ENCODE measurements at places on chromosomes 5 and 9. TPM values are rescaled to one million over a fixed set of nuclear protein-coding genes. Genes with fewer than 3 reads are reported as not detected.

GRCh38 chr5:14728459-14728938, 64.0 kb downstream of the OTULIN start:
- no peak for DNase-seq

DNA sequence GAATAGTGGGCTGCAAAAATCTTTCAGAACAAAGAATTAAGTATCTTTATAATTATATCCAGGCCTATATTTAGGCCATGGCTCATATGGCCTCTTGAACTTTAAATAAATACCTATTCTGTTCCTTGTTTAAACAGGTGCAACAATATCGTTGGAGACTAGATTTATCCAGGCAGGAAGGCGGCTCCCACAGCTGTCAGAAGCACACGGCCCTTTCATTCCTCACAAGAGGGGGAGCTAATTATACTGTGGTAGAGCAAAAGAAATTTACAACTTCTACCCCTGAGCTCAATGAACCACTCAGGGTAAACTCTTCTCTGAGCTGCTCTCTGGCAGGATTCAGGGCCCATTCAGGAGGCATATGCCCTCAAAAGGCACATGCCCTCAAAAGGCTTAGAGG, 31.3 kb downstream of the TMEM174 start:
- no peak for DNase-seq

GRCh38 chr5:172760959-172761358, 10.0 kb downstream of the DUSP1 start:
- DNase-seq = no peak

The NUTM2F gene
- polyA plus RNA-seq = not detected

DNA sequence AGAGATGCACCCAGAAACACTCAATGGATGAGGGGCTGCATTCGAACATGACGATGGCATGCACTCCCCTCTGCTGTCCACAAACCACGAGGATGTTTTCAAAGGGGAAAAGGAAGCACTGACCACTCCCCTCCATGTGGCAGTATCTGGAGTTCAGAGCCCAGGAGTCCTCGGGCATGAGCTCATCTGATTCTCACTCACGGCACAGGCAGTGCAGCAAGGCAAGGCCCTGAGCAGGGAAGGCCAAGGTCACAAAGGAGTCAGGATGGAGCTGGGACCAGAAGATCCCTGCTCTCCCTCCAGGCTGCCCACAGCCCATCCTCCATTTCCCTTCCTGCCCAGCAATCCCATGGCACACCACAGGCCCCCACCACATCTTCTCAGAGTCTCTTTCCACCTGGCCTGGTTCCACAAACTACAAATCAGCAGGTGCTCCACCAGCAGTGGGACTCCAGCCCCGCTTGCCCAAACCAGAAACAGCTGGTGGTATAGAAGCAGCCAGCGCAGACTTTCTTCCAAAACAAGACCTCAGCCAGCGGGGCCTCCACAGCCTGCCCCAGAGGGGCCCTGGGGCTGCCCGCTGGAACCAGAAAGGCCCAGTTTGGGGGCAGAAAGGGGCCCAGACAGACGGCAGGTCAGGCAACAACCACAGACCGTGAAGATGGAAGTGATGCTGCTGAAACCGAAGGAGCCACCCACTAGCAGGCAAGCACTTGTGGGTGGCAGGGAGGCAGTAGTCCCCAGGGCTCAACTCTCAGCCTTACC, 12.2 kb downstream of the TNIP1 start:
- DNase-seq = no peak

GRCh38 chr5:60520451-60521227, 179.3 kb downstream of the DEPDC1B start:
- DNase-seq = no peak

The SCGB3A2 gene
- polyA plus RNA-seq = not detected

The OSMR gene
- 8.4 TPM for polyA plus RNA-seq

- DNase-seq = no peak
These were observed 82.4 kb downstream of the RAPGEF1 start for GRCh38 chr9:131657456-131657855.

The MLANA gene
- polyA plus RNA-seq = 0.32 TPM

The SH3PXD2B gene
- polyA plus RNA-seq = 33.6 TPM

The ZBTB26 gene
- polyA plus RNA-seq = 23.2 TPM

DNA sequence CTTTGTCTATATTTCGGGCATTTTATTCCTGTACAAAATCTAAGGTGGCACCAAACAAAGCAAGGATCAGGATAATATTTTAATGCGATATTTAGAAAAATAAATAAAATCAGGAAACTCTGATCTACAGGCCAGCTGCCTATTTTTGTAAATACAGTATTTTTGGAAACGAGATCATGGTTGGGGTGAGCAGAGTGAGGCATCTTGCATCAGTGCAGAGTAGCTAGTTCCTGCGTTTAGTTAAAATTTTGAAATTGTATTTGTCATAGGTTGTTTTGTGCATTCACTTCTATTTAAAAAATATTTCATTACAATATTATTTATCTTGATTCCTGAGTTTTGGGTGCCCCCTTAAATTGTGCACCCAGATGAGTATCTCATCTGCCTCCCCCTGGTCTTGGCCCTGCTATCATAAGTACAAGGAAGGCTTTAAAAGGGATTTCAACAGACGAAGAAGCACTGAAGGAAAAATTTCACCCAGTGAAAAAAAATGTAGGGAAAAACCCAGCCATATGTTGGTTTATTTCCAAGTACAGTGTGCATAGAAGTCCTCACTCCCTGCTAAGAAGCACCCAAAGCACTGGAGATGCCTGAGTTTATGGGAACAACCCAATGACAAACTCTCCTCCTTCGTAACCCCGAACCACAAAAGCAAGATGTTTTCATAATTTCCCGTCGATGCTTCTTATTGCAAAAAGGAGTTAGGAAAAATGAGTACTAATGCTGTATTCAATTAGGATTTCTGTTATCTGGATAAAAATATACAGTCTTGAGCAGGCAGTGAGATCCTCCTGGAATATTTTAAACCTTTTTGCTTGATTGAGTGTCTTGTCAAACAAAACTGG, 304.7 kb upstream of the CLINT1 start:
- no peak for DNase-seq

DNA sequence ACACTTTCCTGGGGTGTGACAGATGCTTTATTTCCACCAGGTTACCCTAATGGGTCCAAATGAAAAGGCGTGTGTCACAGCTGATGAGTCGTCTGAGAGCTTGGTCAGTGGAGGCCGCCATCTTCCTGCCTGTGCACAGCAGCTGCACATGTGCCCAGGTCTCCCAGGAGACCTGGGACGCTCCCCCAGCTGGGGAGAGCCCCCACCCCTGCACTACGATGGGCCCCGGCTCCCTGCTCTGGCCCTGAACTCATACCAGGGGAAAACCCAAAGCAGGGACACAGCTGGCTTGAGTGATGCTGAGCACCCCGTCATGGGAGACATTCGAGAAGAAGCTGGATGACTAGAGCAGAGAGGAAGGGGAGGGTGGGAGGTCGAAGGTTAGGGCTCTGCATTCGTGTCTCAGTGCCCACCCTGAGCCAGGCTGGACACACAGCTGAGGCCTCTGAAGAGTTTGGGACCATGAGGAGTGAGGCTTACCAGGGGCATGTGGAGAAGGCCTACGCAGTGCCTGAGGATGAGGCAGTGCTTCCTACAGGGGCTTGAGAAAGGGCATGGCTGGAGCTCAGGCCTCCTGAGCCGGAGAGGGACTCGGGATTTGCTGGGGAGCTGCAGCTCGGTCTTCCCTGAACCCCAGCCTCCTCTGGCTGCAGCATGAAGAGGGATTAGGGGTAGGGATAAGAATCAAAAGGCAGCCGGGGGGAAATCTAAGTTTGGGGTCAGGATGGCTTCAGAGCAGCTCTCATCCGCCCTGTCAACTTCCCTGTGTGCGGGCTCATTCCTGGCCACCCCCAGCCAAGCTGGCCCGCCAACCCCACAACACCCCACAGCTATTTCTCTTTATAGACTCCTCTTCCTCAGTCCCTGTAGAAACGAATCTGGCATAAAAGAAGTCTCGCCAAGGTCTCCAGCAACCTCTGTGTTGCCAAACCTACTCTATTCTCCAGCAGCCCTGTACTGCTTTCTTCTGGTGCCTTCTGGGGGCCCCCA, 42.2 kb upstream of the RNU6ATAC start:
- DNase-seq = no peak

DNA sequence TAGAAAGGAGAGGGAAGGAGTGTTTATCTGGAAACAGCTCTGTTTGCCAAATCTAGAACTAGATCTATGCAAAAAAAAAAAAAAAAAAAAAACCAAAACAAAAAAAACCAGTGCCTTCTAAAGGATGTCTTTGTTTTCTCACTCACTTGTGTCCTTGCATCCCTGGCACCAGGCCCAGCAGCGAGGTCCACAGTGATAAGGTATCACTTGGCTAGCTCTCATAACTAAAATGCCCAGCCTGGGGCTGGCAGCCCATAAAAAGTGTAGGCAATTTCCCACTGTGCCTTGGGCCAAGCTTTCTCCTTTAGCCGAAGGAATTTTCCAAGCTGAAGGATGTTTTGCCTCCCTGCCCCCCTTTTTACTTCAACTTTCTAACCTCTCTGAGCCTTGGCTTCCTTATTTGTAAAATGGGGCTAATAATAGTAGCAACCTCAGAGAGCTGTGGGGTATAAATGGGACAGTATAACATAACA, 20.8 kb downstream of the RGS3 start:
- no peak for DNase-seq

The BTNL9 gene
- polyA plus RNA-seq = 8.0 TPM

The LHFPL2 gene
- 49.0 TPM for polyA plus RNA-seq

DNA sequence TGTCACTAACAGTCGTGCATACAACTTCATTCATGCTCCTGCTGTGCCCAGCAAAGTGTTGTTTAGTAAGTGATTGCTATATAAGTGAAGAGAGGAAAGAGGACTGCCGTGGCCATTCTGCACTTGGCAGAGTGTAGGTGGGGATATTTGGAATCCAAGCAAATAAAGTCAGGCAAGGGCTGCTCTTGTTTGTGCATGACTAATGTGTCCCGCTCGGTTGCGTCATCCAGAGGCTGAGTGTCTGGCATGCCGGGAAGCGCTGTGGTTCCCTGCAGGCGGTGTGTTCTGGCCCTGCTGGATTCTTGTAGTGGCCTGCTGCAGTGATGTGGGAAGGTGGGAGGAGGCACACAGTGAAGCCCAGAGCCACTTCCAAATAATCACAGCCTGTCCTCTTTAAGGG, 136.9 kb upstream of the ANKH start:
- no peak for DNase-seq

- DNase-seq = no peak
These were observed 49.1 kb upstream of the SLIT3 start for GRCh38 chr5:169350016-169350415.

DNA sequence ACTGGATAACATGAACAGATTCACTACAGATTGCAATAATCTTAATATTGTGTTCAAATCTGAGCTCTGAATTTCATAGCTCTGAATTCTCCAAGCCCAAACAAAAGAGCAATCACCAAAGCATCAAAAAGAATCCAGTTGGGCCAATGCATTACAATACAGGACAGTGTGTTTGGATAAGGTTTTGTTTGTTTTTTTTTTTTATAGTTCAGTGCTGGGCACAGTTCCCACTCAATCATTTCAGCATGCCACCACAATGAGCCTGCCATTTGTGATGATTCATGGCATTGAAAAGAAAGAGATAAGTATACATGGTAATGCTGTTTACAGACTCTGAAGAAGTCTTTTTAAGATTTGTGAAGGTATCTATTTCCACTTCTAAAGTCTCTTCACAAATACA, 1.7 kb upstream of the HTR1A start:
- no peak for DNase-seq

DNA sequence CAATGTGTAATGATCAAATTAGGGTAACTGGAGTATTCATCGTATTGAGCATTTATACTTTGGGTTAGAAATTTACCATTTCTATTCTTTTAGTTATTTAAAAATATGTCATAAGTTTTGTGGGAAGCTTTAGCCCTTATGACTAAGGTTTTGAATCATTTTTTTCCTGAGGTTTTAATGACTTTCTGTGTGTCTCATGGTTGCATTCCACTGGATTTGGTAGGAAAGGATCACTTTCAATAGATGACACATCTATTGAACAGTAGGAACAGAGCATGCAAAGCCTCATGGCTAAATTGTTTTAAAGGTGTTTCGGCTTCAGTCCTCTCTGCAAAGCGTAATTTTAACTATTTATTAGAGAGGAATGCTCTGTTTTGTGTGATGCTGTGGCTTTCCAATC, 512.4 kb upstream of the CHD1 start:
- no peak for DNase-seq

GRCh38 chr5:6159832-6160430, 218.4 kb downstream of the MED10 start:
- DNase-seq = no peak

The SIT1 gene
- polyA plus RNA-seq = 0.36 TPM

GRCh38 chr5:78778538-78778937, 130.0 kb upstream of the LHFPL2 start:
- DNase-seq = no peak

The CCDC180 gene
- 11.2 TPM for polyA plus RNA-seq

GRCh38 chr9:121738968-121739367, 87.5 kb downstream of the DAB2IP start:
- no peak for DNase-seq

The LTC4S gene
- 2.0 TPM for polyA plus RNA-seq

DNA sequence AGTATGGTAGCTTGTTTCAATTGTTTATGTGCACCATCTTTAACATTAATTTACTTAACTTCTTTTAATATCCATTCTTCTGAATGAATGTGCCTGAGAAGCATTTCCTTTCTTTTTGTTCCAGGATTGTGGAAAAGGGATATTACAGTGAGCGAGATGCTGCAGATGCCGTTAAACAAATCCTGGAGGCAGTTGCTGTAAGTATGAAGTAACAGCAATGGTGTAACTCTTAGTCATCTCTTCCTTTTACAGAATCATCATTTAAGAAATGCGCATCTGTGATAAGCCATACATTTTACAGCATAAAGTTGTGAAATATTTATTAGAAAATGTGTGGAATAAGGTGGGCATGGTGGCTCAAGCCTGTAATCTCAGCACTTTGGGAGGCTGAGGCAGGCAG, 117.7 kb downstream of the STARD4 start:
- DNase-seq = no peak

The GNE gene
- polyA plus RNA-seq = 18.5 TPM

GRCh38 chr5:59321642-59322041, 571.9 kb downstream of the PDE4D start:
- no peak for DNase-seq

The DRD1 gene
- not detected for polyA plus RNA-seq

The IL33 gene
- 8.9 TPM for polyA plus RNA-seq

GRCh38 chr5:169993485-169993790, 13.1 kb upstream of the INSYN2B start:
- no peak for DNase-seq
